ENCODE measurements at places on chromosomes 1 and 21. TPM values are rescaled to one million over a fixed set of nuclear protein-coding genes. Genes with fewer than 3 reads are reported as not detected.

- no peak for DNase-seq
Measured at GRCh38 chr21:36175771-36176565, 19.3 kb downstream of the DOP1B start.

The GABRD gene
- total RNA-seq, result not detected

DNA sequence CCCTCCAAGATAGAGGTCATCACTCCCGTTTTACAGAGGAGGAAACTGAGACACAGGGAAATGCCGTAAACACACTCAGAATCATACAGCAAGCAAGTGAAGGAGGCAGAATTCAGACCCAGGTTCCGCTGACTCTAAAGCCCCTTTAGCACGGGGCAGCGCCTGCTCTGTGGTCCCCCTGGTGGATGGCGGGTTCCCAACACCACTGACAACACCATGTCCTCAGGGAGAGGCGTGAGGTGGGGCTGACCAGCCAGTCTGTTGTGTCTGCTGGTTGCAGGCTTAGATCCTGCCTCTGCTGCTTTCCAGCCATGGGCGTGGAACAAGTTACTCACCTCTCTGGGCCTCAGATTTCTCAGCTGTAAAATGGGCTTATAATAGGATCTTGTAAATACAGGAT, 617.3 kb downstream of the MATN1 start:
- DNase-seq, result peak; percentile 50

GRCh38 chr1:26110731-26111529, 694 bp upstream of the PDIK1L start:
- peak; percentile 75 for DNase-seq

The TP53BP2 gene
- 69.9 TPM for total RNA-seq

- DNase-seq, result peak; percentile 36
Measured at GRCh38 chr21:28632755-28633408, 359.8 kb downstream of the LTN1 start.

GRCh38 chr1:213936571-213936970, 51.2 kb upstream of the PROX1 start:
- DNase-seq, result no peak

DNA sequence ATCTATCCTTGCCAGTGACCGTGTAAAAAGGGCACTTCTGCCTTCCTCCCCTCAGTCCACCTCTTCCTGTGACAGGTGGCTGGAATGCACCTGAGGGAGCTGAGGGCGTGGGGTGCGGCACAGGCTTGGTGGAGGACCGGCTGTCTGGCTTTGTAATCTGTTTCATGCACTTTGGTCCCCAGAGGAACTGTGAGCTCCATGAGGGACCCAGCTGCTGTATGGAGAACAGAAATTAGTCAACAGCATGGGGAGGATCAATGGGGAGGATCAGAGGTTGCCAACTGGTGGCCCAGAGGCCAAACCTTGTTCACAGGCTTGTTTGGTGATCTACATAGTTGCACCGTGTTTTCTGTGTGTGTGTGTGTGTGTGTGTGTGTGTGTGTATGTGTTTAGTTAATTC, 19.0 kb upstream of the LUZP1 start:
- no peak for DNase-seq

GRCh38 chr21:37915941-37916309, 332 bp downstream of the KCNJ6 start:
- peak; percentile 50 for DNase-seq

DNA sequence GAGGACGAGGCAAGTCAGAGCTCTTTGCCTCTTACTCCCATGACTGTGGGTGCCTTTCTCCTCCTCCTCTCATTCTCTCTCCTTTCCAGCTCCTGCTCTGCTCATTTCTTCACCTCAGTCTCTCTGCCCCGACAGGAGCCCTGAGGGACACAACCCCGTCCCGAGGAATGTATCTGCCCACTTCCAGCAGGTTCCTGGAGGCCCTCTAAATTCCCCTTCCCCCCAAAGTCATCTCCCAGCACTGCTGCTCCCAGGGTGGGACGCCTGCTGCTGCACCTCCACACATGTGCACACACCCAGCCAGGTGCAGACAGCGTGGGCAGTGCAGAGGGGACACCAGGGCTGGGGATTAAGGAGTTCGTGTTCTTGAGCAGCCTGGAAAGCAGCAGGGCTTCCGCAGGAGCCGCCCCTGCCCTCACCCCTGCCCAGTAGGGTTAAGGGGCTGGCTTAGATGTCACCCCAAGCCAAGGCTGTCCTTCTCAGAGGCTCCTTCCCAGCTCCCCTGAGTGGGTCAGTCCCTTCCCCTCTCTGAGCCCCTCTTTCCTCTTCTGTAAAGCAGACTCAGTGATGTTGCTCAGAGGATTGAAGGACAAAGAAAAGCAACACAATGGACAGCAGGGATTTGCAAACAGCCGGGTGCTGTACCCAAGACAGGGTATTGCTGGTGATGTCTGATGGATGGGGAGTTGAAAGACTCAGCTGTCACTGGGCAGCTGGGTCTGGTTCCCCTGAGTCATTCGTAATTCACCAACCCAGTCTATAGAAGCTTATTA, 346.0 kb downstream of the MATN1 start:
- no peak for DNase-seq

The CYP4X1 gene
- total RNA-seq, result 0.42 TPM
